ENCODE measurements at places on chromosomes 1 and 21. TPM values are rescaled to one million over a fixed set of nuclear protein-coding genes. Genes with fewer than 3 reads are reported as not detected.

CYP4A11 gene
- not detected for total RNA-seq

LRRC8C gene
- 1.8 TPM for total RNA-seq

AMY1C gene
- total RNA-seq, result not detected

RAB42 gene
- 13.2 TPM for total RNA-seq

TINAGL1 gene
- total RNA-seq, result 2.5 TPM

YRDC gene
- 28.0 TPM for total RNA-seq

AHCYL1 gene
- total RNA-seq, result 89.0 TPM

SPRR2G gene
- total RNA-seq, result not detected

CCNL2 gene
- 173 TPM for total RNA-seq

TFF3 gene
- total RNA-seq, result 1.5 TPM

GPX7 gene
- total RNA-seq, result 12.1 TPM

USH2A gene
- total RNA-seq, result 0.04 TPM

CDA gene
- 6.5 TPM for total RNA-seq

Measured in H9 (cell line).